Esophagus muscularis mucosa (tissue), 4 donors: ENCODE measurements at places on chromosomes 1 and 21.

DNA sequence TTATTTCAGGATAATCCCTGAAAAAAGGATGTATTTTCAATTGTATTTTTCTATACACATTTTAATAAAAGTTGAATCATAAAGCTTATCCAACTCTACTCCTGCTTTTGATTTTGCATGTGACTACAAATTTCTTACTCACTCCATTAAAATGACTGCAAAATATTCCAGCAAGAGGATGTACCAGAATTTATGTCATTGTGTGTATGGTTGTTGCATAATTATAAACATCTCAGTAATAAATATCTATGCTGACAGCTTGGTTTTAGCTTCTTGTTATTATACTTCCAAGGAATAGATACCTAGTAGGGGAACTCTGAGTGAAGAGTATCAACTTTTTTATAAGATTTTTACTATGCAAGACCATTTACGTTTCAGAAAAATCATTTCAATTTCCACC lies 463.2 kb upstream of the RUNX1 start:
- no peak for DNase-seq

- no peak for DNase-seq
Measured at GRCh38 chr1:208250613-208251012, 6.4 kb upstream of the PLXNA2 start.

DNA sequence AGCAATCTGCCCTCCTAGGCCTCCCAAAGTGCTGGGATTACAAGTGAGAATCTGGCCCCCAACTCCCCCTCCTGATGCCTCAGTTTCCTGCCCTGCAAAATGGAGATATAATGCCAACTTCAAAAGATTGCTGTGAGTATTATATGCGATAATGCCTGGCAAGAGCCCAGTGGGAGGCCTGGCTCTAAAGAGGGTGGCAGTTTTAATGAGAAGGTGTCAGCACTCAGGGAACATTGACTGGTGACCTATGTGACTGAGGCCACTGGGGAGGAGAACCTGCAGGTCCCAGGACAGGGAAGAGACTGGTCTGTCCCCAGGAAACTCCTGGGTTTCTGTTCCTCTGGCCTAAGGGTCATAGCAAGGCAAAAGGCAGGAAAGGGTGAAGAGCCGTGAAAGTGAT lies 11.0 kb downstream of the HSPG2 start:
- no peak for DNase-seq

- DNase-seq: no peak
Measured at GRCh38 chr1:20974951-20975350, 187.8 kb upstream of the HP1BP3 start.

DNA sequence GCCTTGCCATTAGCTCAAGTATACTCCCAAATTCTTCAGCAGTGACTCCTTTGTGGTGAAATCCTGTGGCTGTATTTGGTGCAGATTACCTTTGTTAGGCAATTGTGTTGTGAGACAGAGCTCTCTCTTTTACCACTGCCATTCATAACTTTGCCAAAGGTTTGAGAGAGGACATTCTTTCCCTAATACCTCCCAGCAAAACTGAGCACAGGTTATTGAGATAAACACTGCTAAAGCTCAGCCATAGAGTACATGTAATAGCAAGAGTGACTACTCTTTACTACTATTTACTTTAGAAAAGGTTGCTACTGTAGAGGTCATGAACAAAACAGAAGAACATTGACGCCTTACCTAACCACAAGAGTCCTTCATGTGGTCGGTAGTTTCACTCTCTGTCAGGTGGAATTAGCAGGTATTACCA lies 514.0 kb upstream of the ADAMTS5 start:
- DNase-seq: no peak

GRCh38 chr1:45033356-45033755 lies 21.3 kb downstream of the UROD start:
- peak; percentile 0 for DNase-seq

GRCh38 chr1:69710484-69711189 lies 142.9 kb downstream of the LRRC7 start:
- no peak for DNase-seq

- no peak for DNase-seq
Measured at GRCh38 chr1:30397576-30397975, 325.8 kb downstream of the MATN1 start.

- DNase-seq: peak; percentile 64
Measured at GRCh38 chr1:7171168-7171567, 385.9 kb downstream of the CAMTA1 start.

DNA sequence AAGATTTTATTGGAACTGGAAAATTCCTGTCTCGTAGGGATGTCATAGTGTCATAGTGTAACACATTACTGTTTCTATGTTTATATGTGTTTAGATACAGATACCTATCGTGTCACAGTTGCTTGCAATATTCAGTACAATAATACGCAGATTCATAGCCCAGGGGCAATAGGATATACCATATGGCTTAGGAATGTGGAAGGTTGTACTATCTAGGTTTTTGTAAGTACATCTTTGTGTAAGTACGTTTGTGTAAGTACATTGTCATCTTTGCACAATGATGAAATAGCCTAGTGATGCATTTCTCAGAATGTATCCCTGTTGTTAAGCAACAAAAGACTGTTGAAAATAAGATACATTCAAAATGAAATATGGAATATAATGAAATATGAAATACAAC lies 68.9 kb downstream of the CAMTA1 start:
- DNase-seq: no peak
